HFF-Myc (cell line): ENCODE measurements at places on chromosomes 4 and X.
A peak's percentile ranks its signal among the peaks of the same experiment; 100 is the strongest.

- DNase-seq: no peak
These were observed 818.4 kb upstream of the GRID2 start for GRCh38 chr4:91485415-91485814.

GRCh38 chr4:164318350-164318749 is 435.6 kb upstream of the SMIM31 start:
- DNase-seq: no peak

DNA sequence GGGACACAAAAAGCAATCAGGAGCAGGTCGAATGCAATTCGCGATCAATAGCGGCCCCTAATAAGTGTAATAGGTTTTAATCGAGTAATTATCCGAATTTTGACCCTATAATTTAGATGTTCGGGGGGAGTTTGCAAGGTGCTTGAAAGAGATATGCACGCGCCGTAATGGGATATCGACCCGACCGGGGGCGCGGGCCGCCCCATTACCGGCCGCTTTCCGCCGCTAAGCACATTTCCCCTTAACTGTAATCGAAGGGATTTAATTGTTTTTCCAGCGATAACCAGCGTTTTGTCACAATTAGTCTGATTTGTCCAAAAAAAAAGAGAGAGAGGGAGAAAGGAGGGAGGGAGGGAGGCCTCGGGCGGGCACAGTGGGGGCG is 997 bp downstream of the NKX1-1 start:
- no peak for DNase-seq

DNA sequence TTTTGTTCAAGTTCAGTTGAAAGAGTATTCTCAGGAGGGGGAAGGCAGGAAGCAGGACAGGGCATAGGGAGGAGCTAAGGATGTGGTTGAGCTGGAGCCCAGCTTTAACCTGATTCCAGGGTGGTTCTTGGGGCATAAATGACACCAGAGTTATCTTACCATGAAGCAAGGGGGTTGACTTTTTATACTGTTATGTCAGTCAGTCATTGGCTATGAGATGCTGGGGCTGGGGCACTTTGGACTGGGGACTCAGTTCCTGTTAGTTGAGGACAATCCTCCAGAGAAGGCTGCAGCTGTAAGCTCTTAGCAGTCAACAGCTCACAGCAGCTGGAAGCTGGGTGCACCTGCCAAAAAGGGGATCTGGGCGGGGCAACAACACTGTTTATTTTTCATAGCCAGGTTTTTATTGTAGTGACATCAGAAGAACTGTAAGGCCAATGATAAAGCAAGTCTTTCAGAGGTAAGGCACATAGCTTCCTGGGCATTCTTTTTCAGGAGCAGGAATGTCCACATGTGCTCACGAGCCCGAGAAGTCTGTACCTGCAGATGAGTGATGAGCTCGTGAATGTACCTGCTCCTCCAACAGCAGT is 78.5 kb downstream of the MID1IP1 start:
- no peak for DNase-seq

DNA sequence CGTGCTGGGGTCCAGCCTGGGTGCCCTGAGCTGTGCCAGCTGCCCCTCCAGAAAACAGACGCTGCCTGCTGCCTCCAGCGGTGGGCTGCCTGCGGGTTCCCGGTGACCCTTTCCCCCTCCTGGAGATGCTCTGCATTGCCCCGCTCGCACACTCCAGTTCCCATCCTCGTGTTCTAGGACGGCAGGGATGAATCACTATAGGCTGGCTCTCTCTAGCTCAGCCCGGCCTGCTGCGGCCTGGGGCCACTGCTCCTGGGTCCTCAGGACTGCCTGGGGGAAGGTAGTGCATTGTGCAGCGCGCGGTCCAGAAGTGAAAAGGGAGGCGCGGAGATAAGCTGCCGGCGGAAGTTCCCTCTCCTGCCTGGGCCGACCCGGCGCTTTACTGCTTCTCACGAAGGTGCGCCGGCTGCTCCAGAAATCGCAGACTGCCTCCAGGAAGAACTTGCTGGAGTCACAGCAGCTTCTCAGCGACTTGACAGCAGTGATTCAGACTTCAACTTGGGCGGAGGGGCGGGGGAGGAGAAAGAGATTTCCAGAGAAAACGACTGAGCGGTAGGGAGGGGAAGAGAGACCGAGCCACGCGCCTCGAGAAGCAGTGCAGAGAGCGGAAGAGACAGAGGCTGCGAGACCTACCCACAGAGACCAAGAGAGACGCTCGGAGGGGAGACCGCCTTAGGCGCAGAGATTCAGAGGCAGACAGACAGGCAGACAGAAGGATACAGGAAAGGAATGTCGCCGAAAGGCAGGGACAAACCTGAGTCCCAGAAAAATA is 6.7 kb upstream of the MSX1 start:
- no peak for DNase-seq

- DNase-seq: peak; percentile 37
These were observed 148.4 kb downstream of the AR start for GRCh38 chrX:67692246-67692645.

DNA sequence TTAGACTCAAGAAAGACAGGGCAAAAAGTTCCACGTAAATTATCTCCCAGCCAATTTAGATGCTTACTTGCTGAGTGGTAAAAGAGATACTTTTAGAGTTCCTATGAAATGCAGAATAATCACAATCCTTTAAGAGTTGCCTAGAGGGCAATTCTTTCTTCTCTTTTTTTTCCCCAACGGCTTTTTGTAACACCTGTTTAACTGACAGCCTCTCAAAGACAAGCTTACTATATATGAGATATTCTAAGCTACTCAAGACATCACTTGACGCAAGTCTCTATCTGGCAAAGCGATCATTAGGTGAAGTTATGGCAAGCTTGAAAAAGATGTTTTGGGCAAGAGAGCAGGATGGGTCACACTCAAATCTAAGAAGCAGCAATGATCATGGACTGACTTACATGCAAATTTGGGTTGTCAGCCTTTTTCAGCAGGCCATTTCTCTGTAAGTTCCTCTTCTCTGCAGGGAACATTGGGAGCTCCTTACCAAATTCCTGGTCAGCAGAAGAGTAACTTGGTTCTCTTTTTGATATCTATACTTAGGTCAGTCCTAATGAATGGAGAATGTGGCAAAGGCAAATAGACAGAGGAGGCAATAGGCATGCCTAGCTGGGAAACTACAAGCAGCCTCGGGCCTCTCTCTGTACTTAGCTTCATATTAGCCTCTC is 162.9 kb upstream of the FGF13 start:
- no peak for DNase-seq

DNA sequence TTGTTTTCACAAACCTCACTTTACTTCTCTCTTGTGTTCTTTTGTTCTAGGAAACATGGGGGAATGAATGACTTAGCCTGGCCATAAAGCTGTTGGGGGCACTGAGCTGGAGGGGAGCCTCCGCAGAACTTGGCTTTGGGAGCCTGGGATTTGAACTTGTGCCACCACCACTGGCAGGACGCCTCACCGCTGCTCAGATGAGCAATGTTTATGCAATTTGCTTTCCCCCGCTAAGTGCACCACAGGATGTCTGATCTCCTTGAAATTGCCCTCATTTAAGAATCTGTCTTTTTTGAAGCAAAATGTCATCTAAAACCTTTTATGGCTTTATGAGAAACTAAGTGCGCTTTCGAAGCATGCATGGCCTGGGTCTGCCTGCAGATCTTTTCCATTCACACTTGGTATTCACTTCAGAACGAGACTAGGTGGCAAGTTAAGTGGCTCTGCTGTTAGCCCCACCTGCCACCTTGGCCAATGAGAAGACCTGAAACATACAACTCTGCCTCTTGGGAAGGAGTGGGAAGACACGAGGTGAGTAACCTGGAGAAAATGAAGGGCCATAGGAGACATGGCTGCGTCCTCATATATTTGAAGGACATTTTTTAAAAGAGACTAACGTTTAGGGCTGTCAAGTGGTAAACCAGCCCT is 119.3 kb downstream of the LDB2 start:
- no peak for DNase-seq

- DNase-seq: no peak
These were observed 611.3 kb upstream of the CPXCR1 start for GRCh38 chrX:88135735-88136134.

- no peak for DNase-seq
These were observed 366.3 kb upstream of the CXorf51A start for GRCh38 chrX:147180886-147181285.

- DNase-seq: no peak
These were observed 65.4 kb downstream of the GPRIN3 start for GRCh38 chr4:89242216-89242615.

- DNase-seq: peak; percentile 11
These were observed 45.5 kb downstream of the TMEM144 start for GRCh38 chr4:158255727-158256324.

DNA sequence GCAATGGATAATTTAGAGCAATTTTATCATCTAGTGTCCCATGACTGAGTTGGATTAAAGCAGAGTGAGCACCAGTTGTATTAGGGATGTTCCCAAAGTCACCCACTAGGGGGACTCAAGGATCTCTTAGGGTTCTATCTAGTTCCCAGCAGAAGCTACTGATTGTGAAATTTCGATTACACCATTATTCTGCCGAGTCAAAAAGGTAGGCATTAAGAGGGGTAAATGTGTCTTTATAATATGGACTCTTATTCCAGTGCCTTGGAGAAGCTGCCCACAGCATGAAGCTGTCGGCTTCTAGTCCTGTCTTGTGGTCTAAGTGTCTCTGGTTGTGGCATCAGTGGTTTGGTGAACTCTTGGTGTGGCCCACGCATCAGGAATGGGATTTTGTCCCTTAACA is 53.3 kb downstream of the RGS12 start:
- DNase-seq: peak; percentile 60
